ENCODE measurements at places on chromosomes 3 and 15. TPM values are rescaled to one million over a fixed set of nuclear protein-coding genes. Genes with fewer than 3 reads are reported as not detected.

Gene PDZRN3
- total RNA-seq: 0.19 TPM

Gene SCN11A
- 0.06 TPM for total RNA-seq

Gene GOLGA6D
- under 0.01 TPM for total RNA-seq

Gene ADPRH
- total RNA-seq: 12.3 TPM

Gene RLBP1
- not detected for total RNA-seq

Gene IL5RA
- total RNA-seq: not detected

Gene ANKUB1
- total RNA-seq: not detected

Gene CFAP100
- total RNA-seq: not detected

Gene ALS2CL
- 9.9 TPM for total RNA-seq

Gene FANCD2OS
- not detected for total RNA-seq

Gene BTBD1
- total RNA-seq: 68.6 TPM

Gene CFAP44
- total RNA-seq: 0.97 TPM

Gene SCAMP5
- 5.9 TPM for total RNA-seq

Gene CCDC39
- total RNA-seq: 0.06 TPM

Gene RPS27L
- total RNA-seq: 332 TPM
